ENCODE measurements at places on chromosomes 2 and 18. TPM values are rescaled to one million over a fixed set of nuclear protein-coding genes. Genes with fewer than 3 reads are reported as not detected.
A peak's percentile ranks its signal among the peaks of the same experiment; 100 is the strongest.

DNA sequence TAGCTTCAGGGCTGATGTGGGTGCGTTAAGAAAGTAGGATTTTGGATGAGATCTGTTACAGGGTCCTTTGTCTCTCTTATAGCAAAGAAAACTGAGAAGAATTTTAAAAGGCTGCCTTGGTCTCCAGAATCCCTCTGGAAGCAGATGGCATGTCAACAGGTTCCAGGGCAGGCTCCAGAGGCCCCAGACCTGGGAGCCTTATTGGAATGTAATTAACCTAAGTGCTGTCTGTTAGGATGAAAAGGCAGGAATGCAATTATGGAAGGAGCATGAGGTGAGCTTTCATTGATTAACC, 97.2 kb upstream of the PKDCC start:
- DNase-seq = no peak

GRCh38 chr2:73141896-73142295, 29.1 kb upstream of the RAB11FIP5 start:
- no peak for DNase-seq

Gene TSHZ1
- 36.7 TPM for polyA plus RNA-seq

- DNase-seq = no peak
Measured at GRCh38 chr2:85741833-85742455, 11.8 kb upstream of the ATOH8 start.

DNA sequence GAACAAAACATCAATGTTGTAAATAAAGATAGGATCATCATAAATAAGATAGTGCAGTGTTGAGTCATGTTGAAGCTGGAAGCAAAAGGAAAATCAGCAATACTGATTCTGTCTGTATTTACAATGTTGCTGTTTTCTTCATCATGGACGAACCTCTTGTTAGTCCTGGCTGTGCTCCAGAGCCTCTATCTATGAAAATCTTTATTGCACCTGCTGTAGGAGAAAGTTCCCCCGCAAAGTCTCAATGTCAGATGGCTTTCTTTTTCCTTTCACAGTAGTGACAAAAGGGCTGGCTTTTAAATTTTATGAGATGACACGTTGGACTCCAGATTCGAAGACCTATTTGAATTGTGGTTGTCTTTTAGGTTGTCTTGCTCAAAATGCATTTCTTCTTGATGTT, 98.5 kb upstream of the LRRTM1 start:
- no peak for DNase-seq

GRCh38 chr2:32424739-32425138, 67.9 kb downstream of the BIRC6 start:
- no peak for DNase-seq

Gene SLC9A4
- polyA plus RNA-seq = not detected

GRCh38 chr2:20349513-20349921, 1.1 kb downstream of the PUM2 start:
- DNase-seq = no peak

DNA sequence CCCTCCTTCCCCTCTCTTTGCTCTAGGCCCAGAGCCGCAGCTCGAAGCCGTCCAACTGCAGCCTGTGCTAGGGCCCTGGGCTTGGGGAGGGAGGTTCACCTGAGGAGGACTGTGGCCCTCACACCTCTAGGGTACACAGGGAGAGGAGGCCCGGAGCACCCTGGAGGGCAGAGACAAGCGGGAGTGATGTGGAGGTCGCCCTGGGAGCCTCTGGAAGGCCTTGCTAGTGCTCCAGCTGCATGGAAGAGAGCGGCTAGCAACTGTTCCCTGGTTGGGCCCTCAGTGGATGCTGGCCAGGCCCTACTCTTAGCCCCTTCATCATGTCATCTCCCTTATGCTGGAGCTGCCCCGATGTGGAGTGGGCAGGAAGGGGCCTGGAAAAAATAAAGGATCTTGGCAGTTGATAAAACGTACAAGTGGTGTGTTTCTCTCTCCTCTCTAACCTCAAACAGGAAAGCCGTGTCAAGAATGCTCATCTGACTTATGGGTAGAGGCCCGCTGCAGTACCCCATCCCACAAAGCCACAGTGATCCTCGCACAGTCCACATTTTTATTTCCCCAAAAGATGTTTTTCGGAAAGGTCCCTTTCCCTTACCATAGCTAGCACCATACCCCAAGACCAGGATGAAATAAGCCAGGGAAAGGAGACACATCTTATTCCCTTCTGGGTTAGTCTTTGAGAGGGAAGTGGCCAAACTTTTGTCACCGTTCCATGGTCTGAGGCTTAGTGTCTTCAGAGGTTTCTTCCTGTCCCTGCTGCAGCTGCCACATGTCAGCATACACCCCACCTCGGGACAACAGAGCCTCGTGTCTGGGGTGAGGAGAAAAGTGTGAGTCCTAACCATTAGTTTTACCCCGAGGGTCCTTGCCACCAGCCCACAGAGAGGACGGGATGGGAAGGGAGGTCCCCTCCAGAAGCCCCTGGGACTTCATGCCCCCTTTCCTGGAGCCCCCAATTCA, 2.9 kb downstream of the ZFAND2B start:
- DNase-seq = no peak

GRCh38 chr2:240413813-240414429, 21.5 kb upstream of the GPC1 start:
- DNase-seq = no peak

- DNase-seq = no peak
Measured at GRCh38 chr2:25494616-25495015, 152.9 kb upstream of the DNMT3A start.

DNA sequence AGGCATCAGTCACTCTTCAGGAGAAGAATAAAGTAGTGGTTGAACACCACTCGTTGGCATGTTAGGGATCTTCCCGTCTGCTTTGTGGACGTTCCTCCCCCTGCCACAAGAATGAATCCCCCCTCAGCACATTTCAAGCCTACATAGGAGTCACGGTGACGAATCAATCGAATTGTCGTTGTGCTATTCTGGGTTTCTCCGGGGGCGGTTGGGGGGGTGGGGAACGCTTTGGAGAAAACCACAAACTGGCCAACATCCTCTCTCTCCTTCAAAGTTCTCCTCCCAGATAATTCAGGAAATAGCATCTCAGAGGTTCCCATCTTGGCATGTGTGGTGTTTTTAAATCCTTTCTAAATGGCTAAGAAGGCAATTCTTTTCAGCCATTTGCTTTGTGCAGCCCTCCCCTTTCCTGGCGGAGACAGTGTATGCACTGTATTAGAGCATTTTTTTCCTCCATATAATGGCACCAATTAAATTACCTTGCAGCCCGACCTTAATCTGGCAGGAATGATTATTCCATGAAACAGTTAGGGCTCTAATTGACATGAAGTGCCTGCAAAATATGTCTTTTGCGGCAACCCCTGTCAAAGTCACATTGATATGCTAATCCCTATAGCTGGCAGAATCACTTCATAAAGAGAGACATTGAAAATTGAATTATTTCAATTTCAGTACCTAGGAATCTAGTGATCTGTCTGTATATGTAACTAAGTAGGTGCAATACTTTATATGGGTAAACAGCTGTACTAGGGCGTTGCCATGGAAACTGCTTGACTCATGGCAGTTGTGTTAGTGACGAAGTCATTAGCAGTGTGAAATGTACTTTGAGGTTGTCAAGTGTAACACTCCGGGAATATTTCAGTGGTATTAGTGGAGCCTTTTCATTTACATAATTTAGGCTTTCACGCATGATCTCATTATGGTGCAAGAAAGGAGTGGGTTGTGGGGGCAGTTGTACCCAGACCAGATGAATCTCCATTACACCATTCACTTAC, 323.4 kb upstream of the SLC14A2 start:
- DNase-seq = no peak

DNA sequence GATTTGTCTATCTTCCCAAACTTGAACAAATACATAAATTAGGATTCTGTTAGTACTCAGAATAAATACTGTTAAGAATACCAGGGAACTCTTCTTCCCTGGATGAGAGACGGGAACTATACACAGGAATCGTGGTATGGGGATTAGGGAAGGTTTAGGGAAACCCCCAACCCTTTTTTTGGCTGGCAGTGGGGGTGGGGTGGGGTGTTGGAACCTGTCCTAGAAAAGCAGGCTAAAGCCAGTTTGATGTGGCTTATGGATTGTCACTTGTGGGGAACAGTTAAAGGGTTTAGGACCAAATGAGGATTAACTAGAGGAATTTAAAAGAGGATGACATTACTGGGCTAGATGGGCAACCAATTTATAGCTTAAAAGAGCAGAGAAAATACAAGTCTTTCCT, 1.8 kb downstream of the SLC4A10 start:
- DNase-seq = no peak

GRCh38 chr2:169712791-169713227, 18.5 kb downstream of the PHOSPHO2 start:
- DNase-seq = no peak

GRCh38 chr2:218897394-218898108, 16.9 kb downstream of the WNT10A start:
- no peak for DNase-seq

DNA sequence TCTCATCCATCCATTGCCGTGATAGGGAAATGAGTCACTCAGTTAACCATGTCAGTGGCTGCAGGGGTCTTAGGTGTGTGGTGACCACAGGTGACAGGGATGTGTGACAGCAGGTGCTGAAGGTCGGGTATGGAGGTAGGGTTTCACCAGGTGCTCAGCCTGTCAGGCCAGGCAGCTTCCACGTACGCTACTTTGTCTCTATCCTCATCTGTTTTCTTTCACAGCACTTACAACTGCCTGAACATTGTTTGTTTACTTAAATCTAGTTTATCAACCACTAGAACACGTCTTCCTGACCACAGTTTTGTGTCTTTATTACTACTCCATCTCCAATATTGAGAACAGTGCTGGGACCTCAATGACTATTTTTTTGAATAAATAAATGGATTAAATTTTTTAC, 11.4 kb upstream of the UXS1 start:
- no peak for DNase-seq

GRCh38 chr18:78085241-78086185, 835.9 kb downstream of the GALR1 start:
- no peak for DNase-seq

- DNase-seq = no peak
Measured at GRCh38 chr2:225938991-225939390, 539.5 kb downstream of the NYAP2 start.

Gene CFAP210
- not detected for polyA plus RNA-seq

DNA sequence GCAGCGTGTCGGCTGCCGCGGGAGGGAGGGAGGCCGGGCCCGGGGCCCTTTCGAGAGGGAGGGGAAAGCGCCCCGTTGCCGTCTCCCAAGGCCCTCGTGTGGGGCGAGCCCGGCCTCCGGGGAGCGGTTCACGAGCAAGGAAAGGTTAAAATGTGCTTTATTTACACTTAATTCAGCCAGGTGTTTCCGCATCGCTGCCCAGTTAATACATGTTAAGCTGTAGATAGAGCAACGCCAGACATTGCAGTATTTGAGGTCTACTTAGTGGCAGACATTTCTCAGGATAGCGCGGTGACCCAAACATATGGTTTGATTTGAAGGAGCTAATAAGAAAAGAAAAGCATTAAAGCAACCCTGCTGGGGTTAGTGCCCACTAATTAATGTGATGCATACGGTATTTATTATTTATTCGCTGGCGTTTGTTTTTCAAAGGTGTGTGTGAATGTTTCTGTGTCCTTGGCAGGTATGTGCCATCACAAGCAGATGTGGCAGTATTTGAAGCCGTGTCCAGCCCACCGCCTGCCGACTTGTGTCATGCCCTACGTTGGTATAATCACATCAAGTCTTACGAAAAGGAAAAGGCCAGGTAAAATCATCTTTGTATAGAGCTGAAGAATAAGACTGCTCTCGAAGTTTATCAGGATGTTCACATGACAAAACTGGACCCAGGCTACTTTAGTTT, 571 bp downstream of the EEF1B2 start:
- DNase-seq = peak; percentile 34

Gene HOXD9
- 10.5 TPM for polyA plus RNA-seq
